ENCODE measurements at places on chromosomes 3 and 15.

DNA sequence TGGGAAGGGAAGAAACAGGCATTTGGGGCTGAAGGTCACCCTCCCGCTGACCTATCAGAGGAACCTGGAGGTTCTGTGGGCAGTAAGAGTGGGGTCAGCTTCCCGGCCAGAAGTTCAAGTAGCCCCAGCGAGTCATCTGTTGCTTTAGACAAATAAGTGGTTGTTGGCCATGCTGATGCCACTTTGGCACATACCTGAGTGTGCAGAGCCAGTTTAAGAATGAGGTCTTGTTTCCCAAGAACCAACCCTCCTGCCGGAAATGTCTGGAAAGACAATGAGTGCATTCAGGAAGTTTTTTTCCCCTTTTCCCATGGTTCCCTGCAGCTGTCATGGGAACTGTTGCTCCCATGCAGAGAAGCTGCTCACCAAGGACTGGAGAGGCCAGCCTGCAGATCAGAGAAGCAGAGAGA, 166.7 kb downstream of the ZNF621 start:
- DNase-seq: no peak

DNA sequence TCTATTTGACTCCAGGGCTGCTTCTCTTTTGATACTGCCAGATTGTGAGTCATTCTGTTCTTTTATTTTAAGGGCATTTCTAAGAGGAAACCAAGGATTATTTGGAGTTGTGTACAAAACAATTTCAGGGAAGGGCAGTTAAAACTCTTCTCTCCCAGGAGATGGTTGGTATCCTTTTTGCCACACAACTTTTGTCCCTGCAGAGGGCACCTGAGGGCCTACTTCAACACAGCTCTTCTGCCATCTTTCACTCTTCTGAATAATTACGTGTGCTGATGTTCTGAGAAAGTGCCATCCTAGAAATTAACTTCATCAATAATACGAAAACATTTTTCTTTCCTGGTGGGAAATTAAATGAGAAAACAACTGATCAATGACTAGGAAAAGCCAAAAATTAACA, 75.7 kb upstream of the GADL1 start:
- no peak for DNase-seq

GRCh38 chr3:171811913-171812335, 1.6 kb upstream of the PLD1 start:
- no peak for DNase-seq

DNA sequence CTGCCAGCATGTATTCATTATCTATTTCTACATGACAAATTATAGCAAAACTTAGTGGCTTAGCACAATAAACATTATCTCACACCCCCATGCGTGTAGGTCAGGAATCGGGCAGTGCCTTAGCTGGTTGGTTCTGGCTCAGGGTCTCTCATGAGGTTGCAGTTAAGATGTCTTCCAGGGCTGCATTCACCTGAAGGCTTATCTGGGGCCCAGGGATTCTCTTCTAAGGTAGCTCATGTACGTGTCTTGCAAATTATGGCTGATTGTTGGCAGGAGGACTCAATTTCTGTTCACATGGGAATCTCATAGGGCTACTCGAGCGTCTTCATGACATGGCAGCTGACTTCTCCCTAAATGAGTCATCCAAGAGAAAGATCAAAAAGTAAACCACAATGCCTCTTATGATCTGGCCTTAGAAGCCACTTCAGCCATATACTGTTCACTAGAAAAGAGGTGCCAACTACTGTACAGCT, 42.9 kb upstream of the TSC22D2 start:
- DNase-seq: no peak

DNA sequence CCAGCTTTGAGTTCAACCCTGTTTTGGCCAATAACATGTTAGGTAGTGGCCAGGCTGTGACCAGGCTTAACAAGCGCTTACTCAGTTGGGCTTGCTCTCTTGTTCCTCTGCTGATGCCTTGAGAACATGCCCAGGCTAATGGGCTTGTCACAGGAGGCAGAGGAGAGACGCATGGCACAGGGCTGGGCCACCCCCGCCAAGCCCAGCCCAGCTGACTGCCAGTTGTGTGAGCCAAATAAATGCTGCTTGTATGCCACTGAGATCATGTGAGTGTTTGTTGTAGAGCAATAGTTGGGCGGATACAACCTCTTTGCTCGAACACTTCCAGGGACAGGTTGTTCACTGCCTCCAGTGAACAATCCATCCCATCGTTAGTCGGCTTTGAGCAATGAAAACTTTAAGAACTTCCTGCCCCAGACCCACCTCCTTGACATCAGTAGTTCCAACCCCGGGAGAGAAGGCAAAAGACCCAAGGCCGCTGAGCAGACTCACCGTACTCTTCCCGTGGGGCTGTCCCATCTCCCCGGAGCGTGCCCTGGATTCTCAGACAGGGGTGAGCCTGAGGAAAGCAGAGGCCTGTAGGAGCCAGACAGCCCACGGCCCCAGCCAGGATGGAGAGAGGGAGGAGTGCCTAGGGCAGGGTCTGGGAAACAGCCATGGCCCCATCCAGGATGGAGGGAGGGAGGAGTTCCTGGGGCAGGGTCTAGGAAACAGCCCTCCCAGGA, 4.1 kb downstream of the PLA2G4F start:
- DNase-seq: no peak

DNA sequence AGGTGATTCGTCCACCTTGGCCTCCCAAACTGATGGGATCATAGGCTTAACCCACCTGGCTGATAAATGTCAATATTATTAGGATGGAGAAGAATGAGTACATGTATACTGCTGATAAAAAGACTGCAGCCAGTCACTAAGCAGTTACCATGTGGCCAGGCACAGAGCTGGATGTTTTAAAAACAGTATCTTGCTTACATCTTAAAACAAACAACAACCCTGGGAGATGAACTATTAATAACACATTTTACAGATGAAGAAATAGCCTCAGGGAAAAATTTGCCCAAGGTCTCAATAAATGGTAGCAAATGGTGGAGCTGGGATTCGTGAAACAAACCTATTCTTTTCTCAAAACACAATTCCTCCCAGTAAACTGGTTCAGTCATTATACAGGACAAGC, 18.1 kb downstream of the IL17RD start:
- no peak for DNase-seq

DNA sequence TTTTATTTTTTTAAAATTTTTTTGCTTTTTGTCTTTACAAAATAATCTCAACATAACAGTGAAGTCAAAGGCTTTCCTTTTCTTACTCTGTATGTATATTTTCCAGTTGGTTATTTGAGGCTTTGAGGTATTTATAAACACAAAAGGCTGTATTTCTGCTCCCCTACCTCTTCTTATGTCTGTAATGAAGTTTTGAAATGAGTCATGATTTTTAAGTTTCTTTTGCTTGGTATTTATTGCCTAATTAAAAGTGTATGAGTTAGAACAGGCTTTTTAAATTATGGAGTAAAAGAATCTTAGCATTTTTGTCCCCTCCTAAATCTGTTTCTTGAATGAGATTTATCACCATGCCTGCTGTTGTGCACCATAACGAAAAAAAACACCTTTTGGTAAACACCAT, 66.0 kb downstream of the DCUN1D1 start:
- no peak for DNase-seq

- no peak for DNase-seq
Observed at GRCh38 chr3:45145223-45145622, 955 bp downstream of the CDCP1 start.

DNA sequence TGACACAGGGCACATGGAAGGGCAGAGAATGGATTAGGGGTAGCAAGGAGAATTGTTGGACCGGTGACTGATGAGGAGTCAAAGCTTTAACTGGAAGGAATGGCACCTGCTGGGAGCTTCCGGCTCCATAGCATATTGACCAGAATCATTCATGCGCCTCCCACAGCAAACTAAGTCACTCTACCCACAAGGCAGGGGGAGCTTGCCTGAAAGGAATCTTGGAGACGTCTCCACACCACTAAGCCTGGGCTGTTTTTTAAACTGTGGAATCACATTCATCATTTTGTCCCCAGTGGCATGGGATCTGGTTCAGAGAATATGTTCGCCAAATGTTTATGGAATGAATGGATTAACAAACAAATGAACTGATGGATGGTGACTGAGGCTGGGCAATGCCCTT, 57.0 kb upstream of the ITGA11 start:
- DNase-seq: no peak

GRCh38 chr15:68051109-68051508, 3.0 kb upstream of the PIAS1 start:
- DNase-seq: no peak

DNA sequence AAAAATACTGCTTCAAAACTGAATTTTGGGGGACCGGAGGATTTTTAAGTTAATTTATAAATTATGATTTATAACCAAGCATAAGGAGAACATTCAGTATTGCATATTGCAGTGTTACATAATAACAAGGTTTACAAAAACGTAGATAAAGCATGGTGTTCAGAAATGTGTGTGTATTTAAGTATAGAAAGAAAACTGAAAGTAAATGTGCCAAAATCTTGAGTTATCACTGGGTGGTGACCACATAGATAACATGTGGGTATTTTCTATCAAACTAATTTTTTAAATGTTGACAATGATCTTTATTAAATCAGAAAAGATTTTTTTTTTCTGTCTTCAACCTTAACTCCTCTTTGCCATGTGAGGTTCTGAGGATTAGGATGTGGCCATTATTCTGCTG, 32.6 kb downstream of the EIF2AK4 start:
- DNase-seq: no peak

GRCh38 chr3:37905987-37906674, 44.5 kb downstream of the CTDSPL start:
- DNase-seq: no peak

- DNase-seq: no peak
Observed at GRCh38 chr3:149468504-149469212, 5.8 kb upstream of the TM4SF4 start.
